ENCODE measurements at places on chromosomes 13 and 19.

DNA sequence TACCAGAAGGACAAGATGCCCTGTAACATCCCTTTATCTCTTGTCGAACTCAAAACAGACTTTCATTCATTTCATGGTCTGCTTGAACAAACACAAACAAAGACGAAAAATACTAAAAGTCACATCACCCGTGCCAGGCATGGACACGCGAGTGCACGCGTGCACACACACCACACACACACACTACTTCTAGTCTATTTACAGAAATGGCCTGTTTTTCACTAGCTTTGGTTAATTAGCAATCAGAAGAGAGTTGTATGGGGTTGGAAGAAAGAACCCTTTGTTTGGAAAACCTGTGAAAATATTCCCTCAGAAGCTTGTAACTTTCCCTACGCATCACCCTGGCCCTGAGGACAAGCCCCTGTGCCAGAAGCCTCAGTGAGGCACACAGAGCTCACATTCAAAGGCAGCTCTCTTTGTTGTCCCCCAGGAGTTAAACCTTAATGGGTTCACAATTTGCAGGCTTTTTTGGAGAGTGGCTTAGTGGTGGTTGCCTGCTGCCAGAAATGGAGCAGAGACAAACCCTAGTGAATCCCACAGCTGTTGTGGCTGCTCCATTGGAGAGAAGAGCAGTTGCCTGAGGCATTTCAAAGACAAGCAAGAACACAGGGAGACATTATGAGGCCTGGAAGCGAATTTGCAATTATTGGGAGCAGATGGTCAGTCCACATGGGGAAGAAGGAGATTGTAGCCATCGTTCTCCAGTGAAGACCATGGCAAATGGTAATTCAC, 55.9 kb downstream of the STARD13 start:
- no peak for DNase-seq

DNA sequence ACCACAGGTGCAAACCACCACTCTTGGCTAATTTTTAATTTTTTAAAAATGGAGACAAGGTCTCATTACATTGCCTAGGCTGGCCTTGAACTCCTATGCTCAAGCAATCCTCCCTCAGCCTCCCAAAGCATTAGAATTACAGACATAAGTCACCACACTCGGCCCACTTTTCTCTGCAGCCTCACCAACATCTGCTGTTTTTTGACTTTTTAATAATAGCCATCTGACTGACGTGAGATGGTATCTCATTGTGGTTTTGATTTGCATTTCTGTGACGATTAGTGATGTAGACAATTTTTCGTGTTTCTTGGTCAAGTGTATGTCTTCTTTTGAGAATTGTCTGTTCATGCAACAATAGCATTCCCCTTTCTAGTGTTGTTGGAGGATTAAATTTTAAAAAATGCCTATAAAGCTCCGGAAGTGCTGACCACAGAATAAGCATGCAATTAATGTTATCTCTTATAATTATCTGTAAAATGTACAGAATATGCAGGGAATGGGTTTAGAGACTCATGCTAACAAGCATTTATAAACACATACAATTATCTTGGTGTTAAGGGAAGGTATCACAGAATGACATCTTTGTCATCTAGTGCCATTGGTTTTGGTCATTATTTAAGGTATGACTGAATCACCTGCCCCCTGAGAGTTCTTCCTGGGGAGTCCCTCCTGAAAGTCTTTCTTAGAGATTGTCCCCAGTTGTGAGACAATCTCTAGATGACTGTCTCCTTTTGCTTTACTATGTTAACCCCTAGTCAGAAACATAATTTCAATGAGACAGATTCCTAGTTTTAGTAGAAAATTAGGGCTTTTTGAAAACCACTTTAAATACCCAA, 118.5 kb upstream of the SERTM1 start:
- DNase-seq, result no peak

- no peak for DNase-seq
Observed at GRCh38 chr13:102399791-102400674, 1.8 kb downstream of the FGF14 start.

DNA sequence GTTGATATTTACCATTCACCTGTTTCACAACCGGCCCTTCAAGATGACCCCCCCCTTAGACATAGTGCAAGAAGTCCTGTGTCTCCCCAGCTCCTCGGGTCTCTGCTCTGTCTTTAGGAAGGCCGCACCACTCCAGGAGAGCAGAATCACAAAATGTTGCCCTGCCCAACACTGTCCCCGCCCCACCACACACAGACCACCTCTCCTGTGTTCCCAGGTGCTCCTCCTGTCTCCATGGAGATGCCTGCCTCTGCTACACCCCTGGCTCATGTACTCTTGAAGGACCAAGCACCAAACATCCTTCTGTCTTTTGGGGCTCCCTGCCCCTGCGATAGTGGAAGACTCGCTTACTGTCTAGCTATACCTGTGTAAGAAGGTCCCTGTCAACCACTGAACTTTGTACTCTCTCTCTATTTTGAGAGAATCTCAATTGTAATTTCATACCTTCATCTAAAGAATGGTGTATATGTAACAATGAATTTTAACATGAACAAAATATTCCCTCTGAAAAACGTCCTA, 9.6 kb upstream of the TNFRSF19 start:
- no peak for DNase-seq

- no peak for DNase-seq
Observed at GRCh38 chr19:23558541-23558940, 128.5 kb downstream of the ZNF675 start.

GRCh38 chr19:14516746-14517438, 1.3 kb downstream of the DNAJB1 start:
- no peak for DNase-seq

DNA sequence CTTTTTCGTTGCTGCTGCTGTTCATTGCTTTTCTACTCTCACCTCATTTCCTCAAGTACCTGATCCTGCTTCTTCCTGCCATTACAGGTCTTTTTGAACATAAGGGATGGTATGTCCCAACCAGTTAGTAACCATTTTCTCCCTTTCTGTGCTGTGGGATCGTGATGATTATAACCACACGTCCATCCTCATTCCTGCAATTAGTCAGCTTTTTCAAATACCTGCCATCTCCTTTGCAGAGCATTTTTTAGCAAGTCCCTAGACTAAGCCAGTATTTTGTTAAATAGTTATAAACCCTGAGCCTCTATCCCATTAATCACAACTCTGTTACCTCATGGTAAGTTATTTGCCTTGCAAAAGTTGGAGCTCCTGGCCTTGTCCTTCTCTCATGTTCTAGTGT, 109.2 kb downstream of the FNDC3A start:
- no peak for DNase-seq

DNA sequence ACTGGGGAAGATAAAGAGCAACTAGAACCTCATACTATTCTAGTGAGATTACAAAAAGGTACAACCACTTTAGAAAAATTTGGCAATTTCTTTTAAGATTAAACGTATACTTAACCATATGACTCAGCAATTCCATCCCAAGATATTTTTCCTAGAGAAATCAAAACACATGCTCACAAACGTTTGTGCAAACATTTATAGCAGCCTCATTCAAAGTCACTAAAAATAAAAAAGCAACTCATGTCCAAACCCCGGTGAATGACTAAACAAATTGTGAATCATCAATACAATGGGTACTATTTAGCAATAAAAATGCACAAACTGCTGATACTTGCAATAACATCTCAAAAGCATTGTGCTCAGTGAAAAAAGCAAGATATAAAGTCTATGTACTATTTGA, 121.5 kb downstream of the FRY start:
- no peak for DNase-seq

GRCh38 chr13:23921451-23921888, 24.2 kb upstream of the C1QTNF9B start:
- DNase-seq, result no peak

- no peak for DNase-seq
Observed at GRCh38 chr13:45626731-45627374, 11.3 kb upstream of the ERICH6B start.

GRCh38 chr19:33904681-33905080, 108.0 kb downstream of the KCTD15 start:
- no peak for DNase-seq

- no peak for DNase-seq
Observed at GRCh38 chr19:29663861-29664752, 1.2 kb upstream of the PLEKHF1 start.

DNA sequence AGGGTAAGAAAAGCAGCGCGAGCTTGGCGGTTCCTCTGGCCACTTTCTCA, at the start of gene DMRTC2:
DMRTC2 (plus strand) TSS at position 42 of the 50 bp plus-strand sequence. CDS start 2,387 bp downstream, outside the sequence.
- no peak for DNase-seq

DNA sequence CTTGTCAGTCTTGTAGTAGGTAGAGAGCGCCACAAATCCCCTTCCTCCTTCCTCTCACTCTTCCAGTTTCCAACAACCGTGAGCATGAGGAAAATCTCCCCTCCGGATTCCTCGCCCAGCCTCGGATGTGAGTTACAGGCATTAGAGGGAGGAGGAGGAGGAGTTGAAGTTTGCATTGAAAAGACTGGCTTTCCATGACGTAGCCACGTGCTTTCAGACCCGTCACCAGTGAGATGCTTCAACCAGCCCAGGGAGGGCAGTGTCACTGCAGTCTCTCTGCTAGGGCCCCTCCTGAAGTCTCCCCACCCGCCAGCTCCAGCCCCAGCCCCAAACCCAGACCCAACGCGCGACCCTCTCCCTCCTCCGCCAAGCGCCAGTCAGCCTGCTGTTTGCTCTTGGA, 442 bp upstream of the FGF14 start:
- DNase-seq, result no peak

DNA sequence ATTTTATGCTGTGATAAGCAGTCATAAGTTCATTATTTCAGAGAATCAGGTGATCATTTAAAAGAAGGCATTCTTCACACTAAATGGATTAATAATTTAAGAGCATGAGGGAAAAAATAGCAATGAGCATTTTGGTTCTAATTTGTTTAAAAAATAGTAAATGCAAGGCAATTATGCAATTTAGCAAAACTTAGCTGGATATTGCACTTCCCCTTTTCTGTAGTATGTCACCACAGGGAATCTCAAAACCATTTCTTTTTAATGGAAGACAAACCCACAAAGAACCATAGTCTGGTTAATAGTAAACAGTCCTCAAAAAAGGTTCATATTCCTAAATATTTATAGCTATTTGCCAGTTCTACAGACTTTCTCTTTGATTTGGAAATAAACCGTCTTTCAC, 30.2 kb downstream of the COG6 start:
- no peak for DNase-seq

DNA sequence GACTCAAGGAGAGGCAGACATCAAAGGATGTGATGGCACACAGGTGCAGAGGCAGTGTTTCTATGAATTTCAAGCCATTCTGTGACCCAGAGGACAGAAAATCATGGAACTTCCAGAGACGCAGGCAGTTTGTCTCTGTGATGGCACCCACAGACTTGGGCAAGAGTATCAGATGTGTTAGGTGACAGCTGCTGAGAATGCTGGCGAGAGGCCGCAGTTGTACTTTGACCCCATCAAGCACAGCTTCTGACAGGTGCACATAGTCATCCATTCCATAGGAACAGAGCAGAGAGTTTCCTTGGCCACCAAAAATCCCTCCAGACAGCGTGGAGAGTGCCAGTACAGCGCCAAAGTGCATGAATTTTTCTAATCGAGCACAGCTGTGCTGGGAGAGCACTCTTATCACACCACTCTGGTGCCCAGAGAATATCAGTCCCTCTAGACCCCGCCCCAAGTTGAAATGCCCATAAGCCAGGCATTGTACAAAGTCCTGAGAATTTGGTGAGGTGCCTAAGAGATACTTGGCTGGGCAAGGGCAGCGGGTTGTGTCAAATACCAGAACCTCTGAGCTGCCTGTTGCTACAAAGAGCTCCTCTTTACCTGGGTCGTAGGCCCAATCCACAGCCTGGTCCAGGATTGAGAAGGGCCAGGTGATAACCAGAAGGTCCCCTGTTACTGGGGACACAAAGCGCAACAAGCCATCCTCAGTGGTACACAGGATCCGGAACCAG, 12.4 kb downstream of the WDR87 start:
- no peak for DNase-seq

DNA sequence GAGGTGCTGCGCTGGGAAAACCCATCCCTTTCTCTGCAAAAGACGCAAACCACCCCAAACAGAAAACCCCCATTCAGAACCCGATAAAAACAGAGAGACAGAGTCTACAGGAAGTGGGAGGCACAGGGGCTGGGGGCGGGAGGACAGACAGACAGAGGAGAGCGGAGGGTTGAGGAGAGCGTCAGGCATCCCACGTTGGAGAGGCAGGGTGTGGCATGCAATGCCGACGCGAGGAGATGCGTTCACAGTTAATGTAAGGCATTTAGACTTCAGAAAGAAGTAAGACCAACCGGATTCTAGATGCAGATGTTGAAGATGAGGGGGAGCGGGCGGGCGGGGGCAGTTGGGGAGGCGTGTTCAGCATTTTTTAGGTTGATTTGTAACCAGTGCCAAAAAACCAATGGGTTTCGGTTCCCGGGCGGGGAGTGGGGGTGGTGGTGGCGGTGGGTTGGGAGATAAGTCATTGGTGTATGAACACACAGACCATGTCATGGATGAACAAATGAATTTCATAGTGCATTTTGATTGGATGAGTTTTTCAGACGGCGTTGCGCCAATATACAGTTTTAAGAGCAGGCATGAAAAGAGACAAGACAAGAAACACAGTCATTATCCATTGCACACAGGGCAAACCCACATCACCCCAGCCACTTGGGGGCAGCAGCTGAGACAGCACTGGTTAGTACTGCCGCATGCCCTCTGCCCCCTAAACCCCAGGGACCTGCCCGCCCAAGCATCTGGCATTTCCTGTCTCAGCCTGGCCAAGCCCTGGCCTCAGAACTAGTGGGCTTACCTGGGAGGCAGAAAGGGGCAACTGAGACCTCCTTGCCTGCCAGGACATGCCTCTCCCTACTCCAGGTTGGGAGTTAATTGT, 91.3 kb downstream of the IER2 start:
- DNase-seq, result no peak

- no peak for DNase-seq
Observed at GRCh38 chr13:37192956-37193355, 87.5 kb upstream of the CSNK1A1L start.

GRCh38 chr19:32219881-32220472, 125.4 kb upstream of the ZNF507 start:
- DNase-seq, result no peak

GRCh38 chr13:40394304-40394985, 272.0 kb downstream of the FOXO1 start:
- DNase-seq, result no peak

GRCh38 chr13:28533125-28533436, 38.2 kb upstream of the FLT1 start:
- no peak for DNase-seq

GRCh38 chr13:93859716-93860115, 619.8 kb downstream of the DCT start:
- no peak for DNase-seq

DNA sequence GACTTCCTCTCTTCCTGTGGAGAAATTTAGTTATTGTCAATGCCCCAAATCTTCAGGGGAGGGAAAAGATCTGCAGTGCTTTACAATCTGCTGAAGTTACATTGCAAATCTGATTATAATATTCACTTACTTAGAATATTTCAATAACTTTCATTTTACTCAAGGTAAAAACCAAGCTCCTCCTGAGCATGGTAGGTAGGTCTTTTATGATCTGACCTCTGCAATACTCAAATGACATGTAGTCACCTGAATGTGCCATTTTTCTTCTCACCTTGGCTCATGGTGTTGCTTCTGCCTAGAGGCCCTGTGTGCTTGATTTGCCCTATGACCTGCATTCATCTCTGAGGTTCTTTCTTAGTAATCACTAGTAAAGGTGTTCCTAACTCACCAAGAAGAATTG, 331.4 kb downstream of the HS6ST3 start:
- no peak for DNase-seq

GRCh38 chr13:37775871-37776270, 93.7 kb downstream of the TRPC4 start:
- DNase-seq, result no peak

- no peak for DNase-seq
Observed at GRCh38 chr13:74229242-74229641, 95.0 kb upstream of the KLF12 start.

GRCh38 chr19:56309511-56310185, 5.0 kb downstream of the ZSCAN5A start:
- peak; percentile 16 for DNase-seq
